ENCODE measurements at places on chromosomes 5 and 9.

- DNase-seq, result no peak
Measured at GRCh38 chr9:126056312-126057021, 270.2 kb upstream of the MVB12B start.

- no peak for DNase-seq
Measured at GRCh38 chr9:12425878-12426864, 267.0 kb upstream of the TYRP1 start.

DNA sequence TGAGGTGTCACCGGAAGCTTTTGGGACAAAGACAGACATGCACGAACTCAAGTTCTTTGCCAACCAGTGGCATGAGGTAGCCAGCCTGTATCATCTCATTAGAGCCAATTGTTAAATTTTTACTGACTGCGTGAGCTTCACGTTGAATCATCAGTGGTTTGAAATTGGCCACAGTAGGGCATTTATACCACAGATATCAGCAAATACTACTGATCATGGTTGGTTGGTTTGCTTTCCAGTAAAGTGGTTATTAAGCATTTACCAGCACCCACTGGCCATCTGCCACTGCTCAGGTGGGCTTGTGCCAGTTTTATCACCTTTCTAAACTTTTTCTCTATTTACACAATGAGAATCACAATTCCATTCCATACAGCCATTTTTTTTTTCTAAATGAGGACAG is 28.4 kb upstream of the SHC3 start:
- DNase-seq, result no peak

- no peak for DNase-seq
Measured at GRCh38 chr5:98663521-98663920, 109.9 kb upstream of the RGMB start.

Data from anterior cingulate cortex (tissue), 58 donors.